ENCODE measurements at places on chromosomes 2 and 18.
A peak's percentile ranks its signal among the peaks of the same experiment; 100 is the strongest.

DNA sequence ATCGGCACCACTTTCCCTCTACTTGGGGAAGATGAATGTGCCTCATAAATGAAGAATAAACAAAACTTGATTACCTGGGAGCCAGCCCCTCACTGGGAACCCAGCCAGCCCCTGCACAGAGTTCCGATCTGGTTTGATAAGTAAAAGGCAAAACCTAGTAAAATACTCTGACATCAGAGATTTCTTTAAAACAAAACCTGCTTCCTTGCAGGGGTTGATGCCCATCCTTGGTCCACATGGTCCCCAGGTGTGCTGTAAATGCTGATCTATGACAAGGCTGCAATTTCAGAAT lies 218.8 kb upstream of the APCDD1 start:
- no peak for DNase-seq

DNA sequence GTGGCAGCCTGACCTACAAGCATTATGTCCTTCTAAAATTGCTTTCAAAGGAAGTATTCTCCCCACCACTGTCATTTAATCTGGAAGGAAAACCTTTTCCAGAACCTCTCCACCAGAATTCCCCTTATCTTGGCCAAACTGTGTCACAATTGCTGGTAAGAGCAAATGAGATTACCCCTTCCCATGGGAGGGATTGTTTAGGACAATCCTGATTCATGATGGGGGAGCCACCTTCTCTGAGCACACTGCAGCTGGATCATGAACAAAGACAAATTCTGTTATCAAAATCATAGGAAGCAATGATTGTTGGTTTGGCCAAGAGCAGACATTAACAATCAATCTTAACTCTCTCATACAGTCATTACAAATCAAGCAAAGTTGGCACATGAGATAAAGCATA lies 18.1 kb upstream of the ATOH8 start:
- no peak for DNase-seq

DNA sequence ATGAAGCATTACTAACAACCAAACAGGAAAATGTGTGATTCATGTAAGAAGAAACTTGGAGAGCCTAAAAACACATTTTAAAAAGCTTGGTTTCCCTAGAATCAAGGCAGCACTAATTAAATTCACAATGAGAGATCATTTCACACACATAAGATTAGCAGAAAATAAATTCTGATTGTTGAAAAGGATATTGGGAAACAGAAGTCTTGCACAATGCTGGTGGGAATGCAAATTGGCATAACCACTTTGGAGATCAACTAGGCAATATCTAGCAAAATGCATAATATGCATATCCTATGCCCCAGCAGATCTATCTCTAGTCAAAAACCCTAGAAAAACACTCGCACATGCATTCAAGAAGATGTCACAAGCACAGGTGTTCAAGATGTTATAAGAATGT lies 75.3 kb upstream of the SIX3 start:
- DNase-seq = no peak

- no peak for DNase-seq
Measured at GRCh38 chr2:40230186-40230585, 221.7 kb downstream of the SLC8A1 start.

- no peak for DNase-seq
Measured at GRCh38 chr2:173395567-173396351, 41.1 kb downstream of the CDCA7 start.

DNA sequence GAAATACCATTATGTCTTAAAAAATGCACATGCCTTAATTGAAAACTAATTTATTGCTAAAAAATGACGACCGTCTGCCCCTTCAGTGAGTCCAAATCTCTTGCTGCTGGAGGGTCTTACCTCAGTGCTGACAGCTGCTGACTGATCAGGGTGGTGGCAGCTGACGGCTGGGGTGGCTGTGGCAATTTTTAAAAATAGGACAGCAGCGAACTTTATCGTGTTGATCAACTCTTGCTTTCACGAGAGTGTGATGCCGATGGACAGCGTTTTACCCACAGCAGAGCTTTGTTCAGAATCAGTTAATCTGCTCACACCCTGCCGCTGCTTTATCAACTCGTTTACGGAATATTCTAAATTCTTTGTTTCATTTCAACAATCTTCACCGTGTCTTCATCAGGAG lies 21.2 kb upstream of the CTDP1 start:
- DNase-seq = no peak

GRCh38 chr2:12317814-12318426 lies 398.8 kb upstream of the TRIB2 start:
- no peak for DNase-seq

DNA sequence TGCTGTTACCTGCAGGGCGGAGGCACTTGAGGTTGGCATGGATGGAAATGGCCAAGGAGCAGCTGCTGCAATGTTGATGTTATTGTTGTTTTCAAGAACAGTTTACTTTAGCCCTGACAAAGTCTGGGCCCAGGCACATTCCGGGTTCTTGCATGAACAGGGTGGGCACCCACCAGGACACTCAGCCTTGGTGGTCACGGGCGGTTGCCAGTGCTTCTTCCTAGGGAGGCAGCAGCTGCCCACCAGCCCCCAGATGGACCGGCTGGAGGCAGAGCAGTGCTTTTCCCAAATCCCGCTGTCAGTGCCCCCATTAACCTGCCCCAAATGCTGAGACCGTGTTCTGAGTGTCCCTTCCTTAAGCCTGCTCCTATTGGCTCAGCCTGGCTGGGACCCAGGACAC lies 38.5 kb upstream of the B3GNT7 start:
- DNase-seq = no peak

- no peak for DNase-seq
Measured at GRCh38 chr2:453132-453531, 165.2 kb upstream of the ALKAL2 start.

- DNase-seq = no peak
Measured at GRCh38 chr18:31557446-31557845, 34.2 kb upstream of the TTR start.

- no peak for DNase-seq
Measured at GRCh38 chr2:134365356-134365755, 111.5 kb downstream of the MGAT5 start.

DNA sequence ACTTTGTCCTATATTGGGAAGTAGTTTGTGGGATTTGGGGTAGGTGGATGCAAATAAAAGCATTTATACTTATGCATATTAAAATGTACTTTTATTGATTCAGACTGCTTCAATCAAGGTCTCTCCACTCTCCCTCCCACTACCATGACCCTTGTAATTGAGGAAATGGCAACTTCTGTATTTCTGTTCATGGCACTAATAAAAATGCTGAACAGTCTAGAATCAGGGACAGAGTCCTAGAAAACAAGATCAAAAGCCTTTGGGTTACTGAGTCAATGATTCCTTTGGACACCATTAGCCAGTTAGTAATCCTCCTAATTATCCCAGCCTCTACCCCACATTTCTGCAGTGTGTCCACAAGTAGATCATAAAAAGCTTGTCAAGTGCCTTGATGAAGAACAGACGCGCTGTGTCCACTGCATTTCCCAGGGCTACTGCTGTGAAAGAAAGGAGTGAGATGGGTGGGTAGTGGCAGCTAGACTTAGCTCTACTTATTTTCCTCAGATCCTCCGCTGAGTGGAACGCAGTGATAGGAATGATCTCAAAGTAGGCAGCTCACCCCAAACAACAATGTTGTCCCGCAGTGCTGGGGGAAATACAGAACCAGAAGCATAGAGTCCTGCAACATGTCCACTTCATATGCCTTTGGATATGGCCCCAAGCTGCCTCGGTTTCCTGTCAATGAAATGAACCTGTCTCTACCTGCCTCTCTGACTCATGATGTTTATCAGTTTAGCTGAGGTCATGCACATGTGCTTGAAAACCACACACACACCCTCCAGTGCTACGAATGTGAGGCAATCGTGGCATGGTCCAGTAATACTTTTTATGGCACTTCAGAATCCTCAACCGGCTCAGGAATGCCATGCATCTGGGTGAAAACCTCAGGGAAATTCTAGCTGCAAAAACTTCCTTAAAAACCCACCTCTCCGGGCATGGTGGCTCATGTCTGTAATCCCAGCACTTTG lies 115.5 kb downstream of the COL6A3 start:
- no peak for DNase-seq

DNA sequence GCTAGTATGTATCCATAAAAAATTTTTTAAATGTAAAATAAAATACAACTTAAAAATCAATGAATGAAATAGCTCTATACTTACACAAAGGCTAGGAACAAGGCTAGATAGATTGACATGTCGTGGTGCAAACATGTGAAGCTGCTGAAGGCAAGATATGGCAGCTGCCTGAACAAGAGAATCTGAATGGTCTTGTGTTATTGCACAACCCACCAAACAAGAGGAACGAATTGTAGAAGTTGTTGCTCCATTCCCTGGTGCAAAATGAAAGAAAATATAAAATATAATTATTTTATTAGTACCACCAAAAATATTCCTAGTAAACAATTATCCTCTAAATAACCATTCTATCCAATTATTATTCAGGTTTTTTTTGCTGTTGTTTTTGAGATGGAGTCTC lies 46.4 kb downstream of the HEATR5B start:
- DNase-seq = no peak

GRCh38 chr2:205474741-205475415 lies 207.4 kb upstream of the NRP2 start:
- DNase-seq = no peak

DNA sequence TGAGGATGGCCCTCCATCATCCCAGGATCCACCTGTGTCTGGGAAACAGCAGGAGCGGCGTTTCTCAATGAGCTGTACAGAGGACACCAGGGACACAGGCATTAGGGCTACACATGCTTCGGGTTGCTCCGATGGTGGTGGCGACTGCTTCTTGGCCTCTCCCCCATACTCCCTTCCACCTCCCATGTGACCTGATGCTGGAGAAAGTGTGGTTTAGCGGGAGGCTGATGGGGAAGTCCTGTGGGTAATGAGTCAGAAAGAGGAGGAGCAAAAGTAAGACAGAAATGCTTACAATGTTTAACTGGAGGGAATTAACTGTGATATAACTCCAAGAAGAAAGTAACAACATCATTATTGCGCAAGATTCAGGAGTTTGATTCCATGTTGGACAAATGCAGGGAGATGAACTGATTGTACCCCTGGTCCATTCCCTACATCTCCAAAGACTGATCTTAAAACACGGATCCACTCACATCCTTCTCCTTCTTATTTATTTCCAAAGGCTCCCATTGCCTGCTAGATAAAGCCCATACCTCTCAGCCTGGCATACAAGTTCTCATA lies 186.6 kb downstream of the NRP2 start:
- no peak for DNase-seq

DNA sequence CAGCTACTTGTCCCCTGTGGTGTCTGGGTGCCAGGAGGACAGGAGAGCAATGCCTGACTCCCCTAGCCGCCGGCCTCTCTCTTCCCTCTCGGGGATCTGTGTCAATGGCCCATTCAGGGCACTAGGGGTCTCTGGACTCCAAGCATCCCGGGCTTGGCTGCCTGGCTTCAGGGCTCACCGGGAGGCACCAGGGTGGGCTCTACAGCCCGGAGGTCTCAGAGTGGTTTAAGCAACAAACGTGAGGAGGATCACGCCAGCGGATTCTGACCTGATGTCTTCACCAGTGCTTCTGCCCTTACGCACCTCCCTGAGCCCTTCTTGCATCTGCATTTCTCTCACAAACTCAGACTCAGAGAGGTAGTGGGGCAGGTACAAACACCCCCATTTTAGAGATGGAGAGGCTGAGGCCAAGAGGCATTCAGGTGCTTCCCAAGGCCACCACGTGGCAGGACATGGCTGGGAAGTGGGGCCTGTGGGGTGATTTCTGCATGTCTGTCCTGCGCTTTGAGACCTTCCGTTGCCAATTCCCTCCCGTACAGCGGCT lies 243.0 kb downstream of the CELF4 start:
- DNase-seq = peak; percentile 38

GRCh38 chr2:113080134-113080533 lies 12.4 kb downstream of the IL1F10 start:
- peak; percentile 53 for DNase-seq

DNA sequence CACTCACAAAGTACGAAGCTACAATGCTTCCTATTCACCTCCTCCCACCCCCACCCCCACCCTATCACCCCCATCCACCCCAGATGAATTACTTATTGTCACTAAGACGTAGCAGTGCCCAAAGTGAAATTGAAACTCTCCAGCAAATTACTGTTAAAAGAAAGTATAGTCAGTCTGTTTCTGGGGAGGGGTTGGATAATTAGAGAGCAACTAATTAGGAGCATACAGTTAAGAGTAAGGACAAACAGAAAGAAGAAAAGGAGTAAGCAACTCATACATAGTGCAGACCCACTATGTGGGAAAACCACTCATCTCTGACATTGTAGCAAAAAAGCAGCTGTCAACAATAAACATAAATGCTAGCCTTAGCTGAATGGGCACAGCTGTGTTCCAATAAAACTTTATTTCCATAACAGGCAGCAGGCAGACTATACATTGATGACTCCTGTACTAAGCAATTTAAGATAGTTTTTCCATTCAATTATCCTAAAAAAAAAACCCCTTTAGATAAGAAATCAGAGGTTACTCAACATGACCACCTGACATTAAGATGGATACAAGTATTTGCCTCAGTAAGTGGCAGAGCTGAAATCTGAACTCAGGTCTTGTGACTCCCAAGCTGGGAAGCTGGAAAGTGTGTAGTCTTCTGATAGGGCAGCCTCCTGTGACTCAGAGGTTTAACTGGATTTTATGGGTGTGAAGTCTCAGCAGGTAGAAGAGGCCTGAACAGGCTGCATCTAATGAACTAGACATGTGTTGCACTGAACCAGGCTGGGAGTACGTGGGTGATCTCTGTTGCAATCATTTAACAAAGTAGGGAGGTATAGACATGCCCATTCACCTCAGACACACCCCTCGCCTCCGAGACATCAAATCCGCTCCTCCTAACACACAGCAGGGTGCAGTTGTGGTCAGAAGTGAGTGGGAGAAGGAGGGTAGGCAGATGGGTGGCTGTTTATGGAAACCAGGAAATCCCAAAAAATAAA lies 171.8 kb upstream of the KLF7 start:
- DNase-seq = no peak

DNA sequence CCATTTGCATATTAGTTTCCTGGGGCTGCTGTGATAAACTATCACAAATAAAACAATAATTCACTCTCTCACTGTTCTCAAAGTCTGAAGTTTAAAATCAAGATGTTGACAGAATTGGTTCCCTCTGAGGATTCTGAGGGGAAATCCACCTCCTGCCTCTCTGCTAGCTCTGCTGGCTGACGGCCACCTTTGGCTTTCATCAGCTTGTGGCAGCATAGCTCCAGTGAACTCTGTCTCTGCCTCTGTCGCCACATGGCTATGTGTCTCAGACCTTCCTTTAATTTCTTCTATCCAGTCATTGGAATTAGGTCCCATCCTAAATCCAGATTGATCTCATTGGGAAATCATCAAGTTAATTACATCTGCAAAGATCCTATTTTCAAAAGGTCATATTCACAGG lies 38.9 kb upstream of the TRIM43 start:
- peak; percentile 52 for DNase-seq
